ENCODE measurements at places on chromosomes 7 and 10.

DNA sequence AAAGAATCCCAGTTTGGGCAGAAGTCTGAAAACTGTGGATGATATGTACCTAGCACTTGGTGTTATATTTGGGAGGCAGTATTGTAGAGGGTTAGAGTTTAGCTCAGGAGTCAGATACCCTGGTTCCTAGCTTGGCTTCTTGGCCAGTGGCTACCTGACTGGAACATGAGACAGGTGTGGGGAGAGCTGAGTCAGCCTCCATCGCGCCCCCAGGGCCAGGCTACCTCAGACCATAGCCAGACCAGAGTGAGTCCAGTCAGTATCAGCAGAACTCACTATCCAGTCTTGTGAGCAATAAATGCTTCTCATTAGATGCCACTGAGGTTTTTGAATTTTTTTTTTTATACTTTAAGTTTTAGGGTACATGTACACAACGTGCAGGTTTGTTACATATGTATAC is 26.0 kb downstream of the CYP3A5 start:
- no peak for DNase-seq

DNA sequence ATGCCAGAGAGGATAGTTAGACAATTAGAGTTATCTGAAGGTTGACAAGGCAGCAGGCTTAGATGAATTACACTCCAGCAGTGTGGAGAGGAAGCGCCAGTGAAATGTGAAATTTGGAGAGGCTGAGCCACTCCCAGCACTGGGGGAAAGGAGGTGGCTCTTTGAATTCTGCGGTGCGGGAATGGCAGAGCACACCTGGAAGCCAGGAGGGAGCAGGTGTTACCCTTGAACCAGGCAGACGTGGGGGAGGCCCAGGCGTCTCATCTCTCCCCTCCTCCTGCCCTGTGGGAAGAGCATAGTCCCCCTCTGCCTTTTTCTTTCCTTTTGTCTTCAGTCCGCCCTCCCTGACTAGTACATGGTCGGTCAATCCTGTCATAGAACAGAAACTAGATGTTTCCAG is 203.1 kb downstream of the DPP6 start:
- no peak for DNase-seq

DNA sequence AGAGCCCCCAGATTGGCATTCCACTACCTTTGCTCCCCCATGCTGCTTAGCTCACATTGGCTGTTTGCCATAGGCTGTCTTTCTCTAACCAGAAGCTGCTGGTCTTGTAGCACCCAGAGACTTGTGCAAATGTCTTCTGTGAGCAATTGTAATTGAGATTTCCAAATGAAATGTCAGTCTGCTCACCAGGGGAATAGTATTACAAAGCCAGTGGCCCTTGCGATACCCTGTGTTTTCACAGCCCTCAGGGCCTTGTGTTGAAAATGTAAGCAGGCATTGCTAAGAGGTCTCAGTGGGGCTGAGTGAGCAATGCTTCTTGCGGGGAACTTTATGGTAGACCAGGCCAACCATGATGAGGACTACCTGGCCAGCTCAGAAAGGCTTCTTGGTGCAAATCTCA is 746.5 kb downstream of the LRMDA start:
- DNase-seq = no peak

- no peak for DNase-seq
Measured at GRCh38 chr10:45417746-45418145, 43.7 kb downstream of the ALOX5 start.

DNA sequence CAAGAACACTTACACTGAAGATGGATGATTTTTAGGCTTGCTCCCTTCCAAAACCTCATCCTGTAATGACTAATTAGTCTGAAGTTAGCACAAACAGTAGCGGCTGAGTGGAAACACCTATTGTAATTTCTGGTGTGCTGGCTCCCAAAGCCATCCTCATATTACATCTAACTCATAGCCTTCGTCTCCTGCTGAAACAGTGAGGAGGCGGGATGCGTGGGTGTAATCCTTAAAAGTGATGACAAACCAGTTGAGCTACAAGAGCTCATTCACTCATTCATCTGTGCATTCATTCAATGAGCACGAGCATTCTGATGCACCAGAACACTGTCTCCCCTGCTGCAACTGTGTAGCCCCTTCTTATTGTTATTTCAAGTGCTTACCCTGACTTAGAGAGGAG is 235.3 kb downstream of the CALN1 start:
- no peak for DNase-seq

DNA sequence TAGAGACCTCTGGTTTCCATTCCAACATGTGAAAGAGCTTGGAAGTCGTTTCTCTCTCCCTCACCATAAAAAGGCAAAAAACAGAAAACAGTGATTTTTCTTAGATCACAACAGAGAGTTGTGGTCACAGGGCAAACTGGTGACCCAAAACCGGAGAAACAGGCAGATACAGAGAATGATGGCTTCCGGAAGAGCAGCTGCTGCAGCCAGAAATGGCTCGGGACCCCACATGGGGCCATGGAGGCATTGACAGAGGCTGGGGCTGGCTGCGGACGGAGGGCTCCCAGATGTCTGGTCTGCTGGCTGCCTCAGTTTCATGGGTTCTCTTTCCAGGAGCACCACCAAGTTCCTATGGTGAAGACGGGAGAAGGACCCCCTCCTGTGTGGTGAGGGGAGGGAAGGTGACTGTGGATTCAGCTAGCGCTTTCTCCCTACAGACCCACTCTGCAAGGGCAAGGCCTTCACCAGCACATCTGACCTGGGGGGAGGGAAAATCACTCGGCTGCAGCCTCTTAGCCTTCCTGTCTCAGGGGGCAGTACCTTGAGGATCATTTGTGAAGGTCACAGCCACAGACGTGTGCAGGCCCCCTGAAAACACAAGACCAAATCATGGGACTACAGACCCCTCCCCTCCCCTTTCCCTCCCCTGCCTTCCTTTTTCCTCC is 81.4 kb downstream of the WDR37 start:
- DNase-seq = no peak

DNA sequence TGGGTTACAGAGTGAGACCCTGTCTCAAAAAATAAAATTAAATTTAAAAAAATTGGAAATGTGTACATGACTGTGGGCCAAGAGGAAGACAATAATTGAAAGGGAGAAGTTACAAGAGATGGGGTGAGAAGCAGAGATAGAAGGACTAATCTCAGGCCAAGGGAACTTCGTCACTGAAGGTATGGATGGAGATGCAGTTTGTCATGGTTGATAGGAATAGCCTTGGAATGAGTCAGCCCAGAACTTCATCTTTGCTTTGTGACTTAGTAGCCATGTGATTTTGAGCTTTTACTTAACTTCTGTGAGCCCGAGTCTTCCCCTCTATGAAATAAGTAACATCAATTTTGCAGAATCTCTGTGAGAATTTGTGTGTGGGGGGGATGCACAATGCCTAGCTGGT is 6.5 kb upstream of the PODXL start:
- DNase-seq = no peak

- peak; percentile 65 for DNase-seq
Measured at GRCh38 chr10:13053794-13054462, 46.0 kb upstream of the OPTN start.

GRCh38 chr10:12822893-12823170 is 178.7 kb downstream of the CCDC3 start:
- no peak for DNase-seq

DNA sequence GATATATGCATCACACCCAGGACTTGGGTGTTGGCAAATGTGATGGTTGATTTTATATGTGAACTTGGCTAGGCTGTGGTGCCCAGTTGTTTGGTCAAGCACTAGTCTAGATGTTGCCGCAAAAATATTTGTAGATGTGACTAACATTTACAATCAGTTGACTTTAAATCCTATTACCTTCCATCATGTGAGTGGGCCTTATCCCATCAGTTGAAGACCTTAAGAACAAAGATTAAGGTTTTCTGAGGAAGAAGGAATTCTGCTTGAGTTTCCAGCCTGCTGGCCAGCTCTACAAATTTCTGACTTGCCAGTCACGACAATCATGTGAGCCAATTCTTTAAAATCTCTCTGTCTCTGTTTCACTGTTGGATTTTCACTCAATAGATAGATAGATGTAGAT is 20.3 kb downstream of the TSPAN13 start:
- no peak for DNase-seq

GRCh38 chr7:106365252-106366005 is 80.6 kb upstream of the NAMPT start:
- no peak for DNase-seq

GRCh38 chr7:3415861-3416312 is 114.8 kb downstream of the SDK1 start:
- no peak for DNase-seq

- no peak for DNase-seq
Measured at GRCh38 chr7:139716156-139716942, 61.4 kb downstream of the HIPK2 start.
